ENCODE measurements at places on chromosomes 11 and 22. TPM values are rescaled to one million over a fixed set of nuclear protein-coding genes. Genes with fewer than 3 reads are reported as not detected.

The EPS8L2 gene
- 45.3 TPM for total RNA-seq

The USH1C gene
- total RNA-seq = not detected

The OMP gene
- not detected for total RNA-seq

The OR51B5 gene
- 0.68 TPM for total RNA-seq

The RFPL1 gene
- total RNA-seq = not detected

The FOLH1 gene
- total RNA-seq = 0.69 TPM

The GGTLC3 gene
- not detected for total RNA-seq

DNA sequence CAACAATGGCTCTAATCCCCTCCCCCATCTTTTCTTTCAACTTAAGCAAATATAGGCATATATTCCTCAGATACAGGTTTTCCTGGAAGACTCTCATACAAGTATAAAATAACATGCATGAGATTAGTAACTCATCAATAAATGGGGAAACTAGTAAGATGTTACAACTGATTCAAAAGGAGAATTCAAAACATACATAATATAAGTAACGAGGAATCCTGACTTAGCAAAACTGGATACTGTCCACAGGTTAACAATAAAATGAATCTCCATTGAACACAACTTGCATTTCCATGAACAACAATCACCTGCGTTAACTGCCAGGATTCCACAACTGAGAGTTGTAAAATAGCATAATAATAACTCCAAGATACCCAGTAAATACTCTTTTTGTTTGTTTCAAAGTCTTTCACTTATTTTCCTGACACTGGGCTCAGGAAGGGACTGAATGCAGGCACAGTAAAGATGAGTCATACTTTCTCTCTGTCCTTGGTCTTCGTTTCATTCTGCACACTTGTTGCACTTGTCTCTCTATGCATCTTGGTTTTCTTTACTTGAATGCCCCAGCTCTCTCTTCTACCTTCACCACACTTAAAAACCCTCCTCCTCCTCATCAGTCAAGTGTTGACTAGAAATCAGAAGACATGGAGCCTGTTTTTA lies 8.1 kb downstream of the APIP start:
- no peak overlapping the region for H3K27ac ChIP-seq
- H3K27me3 ChIP-seq = no peaks in the 10 kb centered on the region
- H3K36me3 ChIP-seq = no peaks in the 10 kb centered on the region
- H3K4me1 ChIP-seq = no peaks in the 10 kb centered on the region
- no peak for DNase-seq
- H3K4me3 ChIP-seq = no peak overlapping the region

DNA sequence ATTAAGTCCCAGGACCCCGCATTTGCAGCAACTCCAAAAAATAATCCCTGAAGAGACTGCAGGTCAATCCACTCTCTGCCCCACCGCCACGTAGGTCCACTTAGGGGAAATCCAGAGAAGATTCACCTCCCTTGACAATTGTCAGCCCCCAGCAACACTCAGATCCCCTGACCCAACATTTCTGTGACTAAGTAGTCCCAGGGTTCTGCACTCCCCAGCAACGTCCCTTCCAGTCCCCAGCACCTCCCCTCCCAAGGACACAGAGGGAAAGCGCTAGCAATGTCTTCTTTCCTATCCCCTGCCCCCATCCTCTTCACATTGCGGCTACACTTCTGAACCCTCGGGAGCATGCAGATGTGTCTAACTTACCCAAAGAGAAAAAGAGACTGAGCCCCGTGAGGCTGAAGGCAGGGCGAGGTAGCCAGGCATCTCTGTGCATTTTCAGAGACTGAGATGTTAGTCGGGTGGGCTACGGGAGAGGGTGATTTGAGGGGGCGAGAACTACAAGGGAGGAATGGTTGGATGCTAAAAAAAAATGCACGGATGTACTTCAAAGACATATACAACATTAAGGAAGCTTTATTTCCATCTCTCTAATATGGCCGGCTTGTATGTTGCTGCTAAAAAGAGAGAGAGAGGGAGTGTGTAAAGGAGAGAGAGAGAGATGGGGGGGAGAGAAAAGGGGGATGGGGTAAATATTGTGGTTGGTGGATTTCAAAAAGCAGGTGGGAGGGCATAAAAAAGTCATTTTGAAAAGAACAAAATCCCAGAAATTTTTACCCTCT lies at the start of gene SCN2B:
SCN2B (minus strand) TSS at position 647 of the 785 bp plus-strand sequence; CDS start at position 439, 208 bp downstream.
- no peaks in the 10 kb centered on the region for H3K27me3 ChIP-seq
- no peaks in the 10 kb centered on the region for H3K36me3 ChIP-seq
- H3K27ac ChIP-seq = no peak within 1 kb of the TSS
- H3K4me3 ChIP-seq = peak within 1 kb of the TSS; percentile 33

GRCh38 chr11:47881145-47881544 lies 33.0 kb upstream of the NUP160 start:
- no peak overlapping the region for H3K4me3 ChIP-seq
- DNase-seq = no peak
- peaks cover 1% of the 10 kb centered on the region for H3K4me1 ChIP-seq
- no peak overlapping the region for H3K27ac ChIP-seq
- no peaks in the 10 kb centered on the region for H3K27me3 ChIP-seq

DNA sequence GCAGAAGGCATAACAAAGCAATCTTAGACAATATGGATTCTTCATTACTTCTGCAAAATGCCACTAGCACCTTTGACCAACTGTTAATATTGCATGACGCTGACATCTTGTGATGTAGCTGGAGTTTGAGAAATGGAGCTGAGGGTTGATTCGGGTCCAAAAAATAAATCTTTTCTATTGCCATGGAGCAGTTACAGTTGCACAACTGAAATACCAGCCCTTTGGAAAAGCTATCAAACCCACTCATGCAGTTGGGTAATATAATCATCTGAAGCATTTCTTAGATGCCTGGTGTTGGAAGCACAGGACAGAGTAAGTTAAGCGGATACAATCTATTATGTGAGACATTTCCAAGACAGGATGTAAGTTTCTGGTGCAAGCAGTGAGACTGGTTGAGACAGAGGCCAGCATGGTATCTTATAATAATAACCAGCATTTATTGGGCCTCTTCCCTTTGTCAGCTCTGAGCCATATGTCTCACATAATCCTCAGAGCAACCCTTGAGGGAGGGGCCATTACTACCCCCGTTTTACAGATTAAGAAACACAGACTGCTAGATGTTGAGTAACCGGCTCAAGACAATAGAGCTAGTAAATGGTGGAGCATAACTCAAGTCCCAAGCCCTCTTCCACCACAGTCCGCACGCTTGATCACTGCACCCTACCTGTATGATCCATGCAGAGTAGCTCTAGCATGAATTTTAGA lies 74.9 kb upstream of the CAPRIN1 start:
- H3K27me3 ChIP-seq = no peaks in the 10 kb centered on the region
- DNase-seq = no peak
- no peaks in the 10 kb centered on the region for H3K4me1 ChIP-seq

- DNase-seq = no peak
- H3K36me3 ChIP-seq = no peaks in the 10 kb centered on the region
Measured at GRCh38 chr22:23117275-23117674, 24.5 kb downstream of the RSPH14 start.

DNA sequence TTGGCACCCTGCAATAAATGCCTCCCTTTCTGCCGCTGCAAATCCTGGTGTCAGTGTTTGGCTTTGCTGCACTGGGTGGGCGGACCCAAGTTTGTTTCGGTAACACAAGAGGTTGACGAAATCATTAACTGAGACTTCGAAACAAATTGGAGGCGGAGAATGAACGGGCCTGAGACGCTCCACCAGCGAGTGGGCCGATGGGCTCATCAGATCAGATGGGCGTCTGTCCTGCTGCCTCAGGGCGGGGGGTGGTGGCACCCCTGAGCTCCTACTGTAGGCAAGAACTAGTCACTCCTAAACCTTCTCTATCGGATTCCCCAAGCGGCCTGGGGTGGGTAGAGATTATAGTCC lies 918 bp upstream of the CAPN5 start:
- DNase-seq = peak; percentile 64
- H3K36me3 ChIP-seq = no peaks in the 10 kb centered on the region
- peak overlapping the region; percentile 78 for H3K4me3 ChIP-seq
- peak overlapping the region; percentile 90 for H3K27ac ChIP-seq

DNA sequence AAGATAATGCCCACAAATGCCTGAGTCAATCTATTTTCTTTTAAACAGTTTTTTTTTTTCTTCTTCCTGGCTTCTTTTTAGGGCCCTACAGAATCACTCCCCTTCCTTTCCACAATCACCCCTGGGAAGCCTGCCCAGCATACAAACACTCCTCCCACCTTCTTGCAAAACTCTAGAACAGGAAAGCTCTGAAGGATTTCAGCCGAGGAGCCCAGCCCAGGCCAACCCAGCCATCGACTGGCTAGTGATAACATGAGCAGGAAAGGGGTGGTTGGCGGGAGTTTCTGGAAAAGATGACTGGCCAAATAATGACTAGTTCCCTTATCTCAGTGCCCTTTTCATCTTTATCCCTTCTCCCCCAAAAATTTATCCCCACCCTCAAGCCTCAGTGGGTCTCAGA lies 68.2 kb downstream of the USP35 start:
- H3K4me3 ChIP-seq = no peak overlapping the region
- peak; percentile 88 for DNase-seq
- H3K27ac ChIP-seq = peak overlapping the region; percentile 33
- H3K36me3 ChIP-seq = no peaks in the 10 kb centered on the region

GRCh38 chr11:133555034-133555433 lies 22.7 kb upstream of the OPCML start:
- no peak overlapping the region for H3K27ac ChIP-seq
- no peak for DNase-seq
- no peaks in the 10 kb centered on the region for H3K4me1 ChIP-seq
- no peak overlapping the region for H3K4me3 ChIP-seq

DNA sequence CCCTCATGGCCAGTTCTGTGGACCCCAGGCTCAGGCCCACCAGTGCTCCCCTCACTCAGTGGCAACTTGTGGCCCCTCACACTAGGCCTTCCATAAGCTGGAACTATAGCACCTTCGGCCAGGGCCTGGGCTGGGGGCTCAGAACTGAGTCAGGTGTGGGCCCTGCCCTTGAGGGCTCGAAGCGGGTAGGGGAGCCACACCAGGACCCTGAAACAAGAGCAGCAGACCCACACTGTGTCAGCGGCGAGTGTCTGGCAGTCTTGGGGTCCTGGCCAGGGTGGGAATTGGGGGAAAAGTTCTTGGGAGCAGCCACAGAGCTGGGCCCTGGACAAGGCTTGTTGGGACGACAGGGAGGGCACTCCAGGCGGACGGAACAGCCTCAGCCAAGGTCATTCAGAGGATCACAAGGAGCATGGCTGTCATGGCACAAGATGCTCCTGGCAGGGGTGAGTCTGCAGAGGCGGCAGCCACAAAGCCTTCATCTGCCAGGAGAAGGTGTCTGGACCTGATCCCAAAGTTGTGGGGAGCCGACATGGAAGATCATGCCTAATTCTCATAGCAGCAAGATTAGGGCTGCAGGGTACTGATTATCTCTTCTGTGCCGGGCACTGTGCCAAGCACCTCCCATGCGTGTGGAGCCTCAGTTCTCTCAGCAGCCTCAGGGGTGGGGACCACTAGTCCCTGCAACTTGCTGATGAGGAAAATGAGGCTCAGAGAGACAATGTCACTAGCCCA lies 50.7 kb downstream of the SHISAL1 start:
- no peak overlapping the region for H3K4me3 ChIP-seq
- H3K27ac ChIP-seq = no peak overlapping the region
- no peaks in the 10 kb centered on the region for H3K36me3 ChIP-seq
- peak; percentile 22 for DNase-seq
- H3K27me3 ChIP-seq = no peaks in the 10 kb centered on the region
- peaks cover 1% of the 10 kb centered on the region for H3K4me1 ChIP-seq

DNA sequence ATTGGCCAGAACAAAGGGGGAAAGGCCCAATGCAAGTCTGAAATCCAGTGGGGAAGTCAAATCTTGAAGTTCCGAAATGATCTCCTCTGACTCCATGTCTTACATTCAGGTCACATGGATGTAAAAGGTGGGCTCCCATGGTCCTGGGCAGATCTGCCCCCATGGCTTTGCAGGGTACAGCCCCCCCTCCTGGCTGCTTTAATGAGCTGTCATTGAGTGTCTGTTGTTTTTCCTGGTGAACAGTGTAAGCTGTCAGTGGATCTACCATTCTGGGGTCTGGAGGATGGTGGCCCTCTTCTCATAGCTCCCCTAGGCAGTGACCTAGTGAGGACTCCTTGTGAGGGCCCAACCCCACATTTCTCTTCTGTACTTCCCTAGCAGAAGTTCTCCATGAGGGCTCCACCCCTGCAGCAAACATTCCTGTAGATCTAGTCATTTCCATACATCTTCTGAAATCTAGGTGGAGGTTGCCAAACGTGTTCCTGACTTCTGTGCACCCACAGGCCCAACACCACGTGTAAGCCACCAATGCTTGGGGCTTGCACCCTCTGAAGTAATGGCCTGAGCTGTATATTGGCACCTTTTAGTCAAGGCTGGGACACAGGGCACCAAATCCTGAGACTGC lies 9.3 kb downstream of the CARD18 start:
- no peak overlapping the region for H3K4me3 ChIP-seq
- H3K4me1 ChIP-seq = no peaks in the 10 kb centered on the region
- no peaks in the 10 kb centered on the region for H3K27me3 ChIP-seq
- no peak overlapping the region for H3K27ac ChIP-seq
- no peak for DNase-seq

DNA sequence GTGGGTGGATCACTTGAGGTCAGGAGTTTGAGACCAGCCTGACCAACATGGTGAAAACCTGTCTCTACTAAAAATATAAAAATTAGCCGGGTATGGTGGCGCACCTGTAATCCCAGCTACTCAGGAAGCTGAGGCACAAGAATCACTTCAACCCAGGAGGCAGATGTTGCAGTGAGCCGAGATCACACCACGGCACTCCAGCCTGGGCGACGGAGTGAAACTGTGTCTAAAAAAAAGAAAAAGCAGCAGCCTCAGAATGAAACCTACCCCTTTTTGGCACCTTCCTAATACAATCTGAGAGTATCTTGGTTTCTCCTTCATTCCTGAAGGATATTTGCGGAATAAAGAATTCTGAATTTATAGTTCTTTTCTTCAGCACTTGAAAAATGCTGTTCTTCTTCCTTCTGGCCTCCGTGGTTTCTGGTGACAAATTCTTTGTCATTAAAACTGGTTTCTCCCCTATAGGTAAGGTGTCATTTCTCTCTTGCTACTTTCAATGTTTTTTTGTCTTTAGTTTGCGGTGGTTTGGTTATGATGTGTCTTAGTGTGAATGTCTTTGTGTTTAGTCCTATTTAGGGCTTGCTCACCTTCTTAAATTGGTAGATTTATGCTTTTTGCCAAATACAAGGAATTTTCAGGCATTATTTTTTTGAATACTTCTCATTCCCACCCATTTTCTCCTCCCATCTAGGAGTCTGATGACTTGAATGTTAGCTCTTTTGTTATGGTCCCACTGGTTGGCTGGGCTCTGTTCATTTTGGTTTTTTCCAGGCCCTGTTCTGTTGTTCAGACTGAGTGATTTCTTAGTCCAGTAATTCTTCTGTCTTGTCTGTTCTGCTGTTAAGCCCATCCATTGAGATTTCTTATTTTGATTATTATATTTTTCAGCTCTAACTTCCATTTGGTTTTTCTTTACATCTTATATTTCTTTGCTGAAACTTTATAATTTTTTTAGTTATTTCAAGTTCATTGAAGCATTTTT lies 15.4 kb downstream of the ASRGL1 start:
- no peaks in the 10 kb centered on the region for H3K4me1 ChIP-seq
- no peaks in the 10 kb centered on the region for H3K36me3 ChIP-seq
- no peak for DNase-seq
- H3K27me3 ChIP-seq = no peaks in the 10 kb centered on the region

GRCh38 chr11:12569499-12570425 lies 104.5 kb upstream of the TEAD1 start:
- no peaks in the 10 kb centered on the region for H3K36me3 ChIP-seq
- no peak overlapping the region for H3K4me3 ChIP-seq
- H3K27me3 ChIP-seq = no peaks in the 10 kb centered on the region
- H3K4me1 ChIP-seq = peaks cover 1% of the 10 kb centered on the region
- no peak for DNase-seq
